ENCODE measurements at places on chromosomes 16 and 17. TPM values are rescaled to one million over a fixed set of nuclear protein-coding genes. Genes with fewer than 3 reads are reported as not detected.

SAMD14 gene
- total RNA-seq, result 0.63 TPM

RSAD1 gene
- total RNA-seq, result 19.5 TPM

BAHCC1 gene
- total RNA-seq, result 2.0 TPM

MILR1 gene
- total RNA-seq, result 29.4 TPM

SLC5A10 gene
- 0.10 TPM for total RNA-seq
